ENCODE measurements at places on chromosomes 13 and 19. TPM values are rescaled to one million over a fixed set of nuclear protein-coding genes. Genes with fewer than 3 reads are reported as not detected.

Gene ETV2
- total RNA-seq: 0.13 TPM

Gene C19orf81
- not detected for total RNA-seq

Gene ZNF208
- total RNA-seq: 0.52 TPM

Gene CPAMD8
- total RNA-seq: 1.7 TPM

Gene CD33
- total RNA-seq: not detected

Gene KIR3DL2
- total RNA-seq: not detected

Gene QPCTL
- 13.3 TPM for total RNA-seq

Gene ZNF610
- 3.7 TPM for total RNA-seq

Gene GRWD1
- 23.2 TPM for total RNA-seq

Gene NLRP11
- not detected for total RNA-seq

Gene LGALS4
- not detected for total RNA-seq

Gene SIGLEC11
- total RNA-seq: not detected

Gene SIGLEC8
- not detected for total RNA-seq

Gene GRK1
- total RNA-seq: not detected

Gene CACNA1A
- total RNA-seq: 9.1 TPM

Gene CEACAM20
- total RNA-seq: not detected

Gene ZNF816
- 12.8 TPM for total RNA-seq

Gene CGB2
- not detected for total RNA-seq

Gene TUBA3C
- not detected for total RNA-seq

Gene SIGLEC12
- total RNA-seq: not detected

Gene CLEC4G
- total RNA-seq: not detected

Gene MBD3L3
- not detected for total RNA-seq

Gene TMEM86B
- 0.76 TPM for total RNA-seq

Gene ZNF549
- 7.8 TPM for total RNA-seq

Gene PLA2G4C
- 5.6 TPM for total RNA-seq

Gene CYP4F2
- not detected for total RNA-seq

Gene ZNF135
- 5.2 TPM for total RNA-seq

Gene KCTD4
- total RNA-seq: 4.3 TPM

Gene MYBPC2
- not detected for total RNA-seq

Gene DNAJC15
- total RNA-seq: 25.7 TPM

Gene FUT1
- total RNA-seq: 0.22 TPM

Gene UPK1A
- total RNA-seq: not detected

Gene LIN37
- total RNA-seq: 10.1 TPM

Gene THSD8
- not detected for total RNA-seq

Gene ZNF383
- 11.1 TPM for total RNA-seq
